ENCODE measurements at places on chromosomes 11 and 22.
A peak's percentile ranks its signal among the peaks of the same experiment; 100 is the strongest.

DNA sequence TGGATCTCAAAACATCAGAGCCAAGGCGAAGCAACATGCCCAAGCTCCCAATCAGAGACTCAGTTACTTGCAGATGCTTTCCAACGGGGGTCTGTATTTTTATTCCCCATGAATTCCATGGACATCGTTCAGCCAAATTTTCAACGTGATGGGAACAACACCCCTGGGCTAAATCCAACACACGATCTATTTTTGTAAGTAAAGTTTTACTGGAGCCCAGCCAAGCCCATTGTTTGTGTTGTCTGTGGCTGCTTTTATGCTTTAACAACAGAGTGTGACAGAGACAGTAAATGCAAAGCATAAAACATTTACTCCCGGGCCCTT lies 33.7 kb downstream of the SLC5A1 start:
- no peak for DNase-seq

DNA sequence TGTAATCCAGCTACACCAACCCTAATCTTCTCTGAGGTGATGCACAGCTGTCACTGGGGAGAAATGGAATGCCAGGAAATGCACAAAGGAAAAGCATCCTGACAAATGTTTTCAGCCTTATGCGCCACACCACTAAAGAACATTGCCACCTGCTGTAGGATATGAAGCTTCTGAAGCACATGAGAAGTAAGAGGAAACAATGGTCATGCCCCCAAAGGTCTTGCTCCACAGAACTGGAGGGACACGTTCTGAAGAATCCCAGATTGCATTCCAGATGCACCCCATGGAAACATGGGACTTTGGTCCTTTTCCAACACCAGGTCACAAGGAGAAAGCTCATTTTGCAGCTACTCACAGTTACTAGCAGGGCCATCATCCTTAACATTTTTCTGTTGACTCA lies 48.7 kb upstream of the ZBED5 start:
- DNase-seq, result no peak

DNA sequence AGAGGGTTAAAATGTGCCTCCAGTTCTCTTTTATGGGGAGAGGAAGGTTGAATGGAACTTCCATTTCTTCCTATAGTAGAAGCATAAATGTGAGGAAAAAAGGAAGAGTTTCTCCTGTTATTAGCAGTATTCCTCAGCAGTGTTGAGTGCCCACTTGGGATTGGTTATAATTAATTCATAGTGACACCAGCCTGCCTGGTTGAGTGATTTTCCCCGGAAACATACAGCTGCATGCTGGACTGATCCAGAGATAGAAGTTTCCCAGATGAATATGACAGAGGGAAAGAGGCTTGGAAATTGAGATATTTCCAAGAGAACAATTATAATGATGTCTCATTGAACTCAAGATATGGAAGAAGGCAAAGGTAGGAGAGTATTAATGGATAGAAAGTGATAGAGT lies 28.3 kb downstream of the RAB39A start:
- DNase-seq, result no peak

DNA sequence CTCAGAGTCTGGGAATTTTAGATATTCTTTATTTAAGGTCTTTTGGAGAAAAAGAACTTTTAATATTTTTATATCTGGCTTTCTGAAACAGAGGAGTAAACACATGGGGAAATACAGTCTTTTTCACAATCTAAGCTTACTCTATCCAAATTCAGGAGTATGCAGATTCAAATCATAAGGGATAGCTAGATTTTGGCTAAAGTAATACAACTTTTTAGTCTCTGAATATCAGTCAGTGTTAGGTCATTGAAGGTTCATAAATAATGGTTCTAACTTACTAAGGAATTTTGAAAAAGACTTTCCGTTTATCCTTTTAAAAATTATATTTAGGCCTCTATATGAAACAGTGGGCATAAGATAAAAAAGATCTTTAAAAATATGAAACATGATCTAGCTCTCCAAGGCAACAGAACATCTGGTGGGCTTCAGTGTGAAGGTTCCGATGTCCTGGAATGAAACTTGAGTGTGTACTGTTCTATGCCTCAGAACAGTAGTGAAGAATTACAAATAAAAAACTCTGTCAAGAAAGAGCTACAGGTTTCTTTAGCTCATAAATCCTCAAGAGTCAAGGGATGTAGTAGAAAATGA lies 165.2 kb upstream of the PDGFD start:
- no peak for DNase-seq

GRCh38 chr11:118878163-118878563 lies 5.5 kb upstream of the CXCR5 start:
- DNase-seq, result no peak

DNA sequence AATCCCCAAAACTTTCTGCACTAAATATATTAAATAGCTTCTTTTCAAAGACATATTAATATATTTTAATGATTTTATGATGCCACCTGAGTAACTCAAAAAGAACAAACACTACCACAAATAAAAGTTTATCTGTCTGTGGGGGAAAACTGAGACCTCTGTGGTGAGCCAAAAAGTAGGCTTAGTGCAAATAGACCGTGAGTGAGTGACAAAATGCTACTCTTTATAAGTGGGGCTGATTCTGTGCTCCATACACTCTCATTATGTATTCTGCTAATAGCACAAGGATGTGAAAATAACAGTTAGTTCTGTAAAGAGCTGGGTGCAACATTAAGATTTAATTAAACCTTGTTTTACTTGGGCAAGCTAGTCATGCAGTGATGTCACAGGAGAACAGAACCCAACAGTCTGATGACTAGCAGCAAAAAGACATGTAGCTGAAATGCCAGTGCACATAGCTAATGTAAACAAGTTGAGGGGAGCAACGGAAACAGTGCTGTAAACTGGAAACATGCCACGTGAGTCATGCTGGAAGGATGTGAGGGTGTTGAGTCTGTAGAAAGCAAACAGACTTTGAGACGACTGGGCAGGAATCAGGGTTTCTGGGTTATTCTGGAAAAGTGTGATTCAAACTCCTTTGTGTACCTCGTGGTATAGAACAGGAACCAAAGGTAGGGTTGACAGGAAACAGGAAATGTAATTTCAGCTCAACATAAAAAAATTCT lies 1130.4 kb downstream of the LRRC4C start:
- DNase-seq, result no peak

DNA sequence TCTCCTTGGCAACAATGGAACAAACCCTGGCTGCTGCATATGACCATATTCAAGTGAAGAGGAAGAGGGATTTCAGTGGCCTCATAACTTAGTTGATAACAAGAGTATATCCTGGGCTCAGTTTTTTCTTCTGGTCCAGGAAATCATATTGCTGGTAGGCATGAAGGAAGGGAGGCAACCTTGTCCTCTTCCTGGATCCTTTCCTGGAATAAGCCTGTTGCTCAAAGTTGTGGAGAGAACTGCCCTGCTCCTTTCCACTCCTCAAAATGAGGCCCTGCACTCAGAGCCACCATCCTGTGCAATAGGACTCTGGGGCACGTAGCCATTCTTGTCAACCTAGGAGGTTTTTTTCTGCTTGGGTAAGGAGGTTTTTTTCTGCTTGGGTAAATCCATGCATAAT lies 128.7 kb upstream of the PITPNB start:
- DNase-seq, result no peak

DNA sequence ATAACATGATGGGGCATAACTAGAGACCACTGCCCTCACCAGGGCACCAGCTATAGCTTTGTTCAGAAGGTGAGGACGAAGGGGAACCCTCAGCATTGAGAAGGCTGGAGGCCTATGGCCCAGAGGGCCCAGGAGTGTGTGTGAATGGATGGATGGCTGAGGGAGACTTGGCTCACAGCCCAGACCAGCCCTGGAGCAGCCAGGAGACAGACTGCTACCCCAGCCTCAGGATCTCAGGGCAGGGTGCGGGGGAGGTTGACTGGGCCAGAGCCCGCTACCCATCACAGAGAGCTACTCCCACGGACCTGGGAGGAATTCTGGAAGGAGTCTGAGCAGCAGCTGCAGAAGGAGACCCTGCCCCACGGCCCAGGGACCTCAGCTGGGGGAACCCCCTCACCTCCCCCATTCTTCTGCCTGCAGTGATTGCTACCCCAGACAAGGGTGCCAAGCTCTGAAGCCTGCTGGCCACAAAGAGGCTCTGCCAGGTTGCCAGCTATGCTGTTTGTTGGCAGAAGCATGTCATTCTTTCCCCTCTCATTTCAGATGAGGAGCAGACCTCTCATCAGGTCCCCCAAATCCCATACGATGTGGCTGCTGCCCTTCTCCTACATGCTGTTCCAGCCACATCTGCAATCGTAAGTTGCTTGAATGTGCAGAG lies 5.4 kb upstream of the CSDC2 start:
- no peak for DNase-seq

GRCh38 chr11:128772814-128773213 lies 78.9 kb downstream of the FLI1 start:
- peak; percentile 13 for DNase-seq

- no peak for DNase-seq
Observed at GRCh38 chr11:82680252-82680651, 53.4 kb downstream of the FAM181B start.

DNA sequence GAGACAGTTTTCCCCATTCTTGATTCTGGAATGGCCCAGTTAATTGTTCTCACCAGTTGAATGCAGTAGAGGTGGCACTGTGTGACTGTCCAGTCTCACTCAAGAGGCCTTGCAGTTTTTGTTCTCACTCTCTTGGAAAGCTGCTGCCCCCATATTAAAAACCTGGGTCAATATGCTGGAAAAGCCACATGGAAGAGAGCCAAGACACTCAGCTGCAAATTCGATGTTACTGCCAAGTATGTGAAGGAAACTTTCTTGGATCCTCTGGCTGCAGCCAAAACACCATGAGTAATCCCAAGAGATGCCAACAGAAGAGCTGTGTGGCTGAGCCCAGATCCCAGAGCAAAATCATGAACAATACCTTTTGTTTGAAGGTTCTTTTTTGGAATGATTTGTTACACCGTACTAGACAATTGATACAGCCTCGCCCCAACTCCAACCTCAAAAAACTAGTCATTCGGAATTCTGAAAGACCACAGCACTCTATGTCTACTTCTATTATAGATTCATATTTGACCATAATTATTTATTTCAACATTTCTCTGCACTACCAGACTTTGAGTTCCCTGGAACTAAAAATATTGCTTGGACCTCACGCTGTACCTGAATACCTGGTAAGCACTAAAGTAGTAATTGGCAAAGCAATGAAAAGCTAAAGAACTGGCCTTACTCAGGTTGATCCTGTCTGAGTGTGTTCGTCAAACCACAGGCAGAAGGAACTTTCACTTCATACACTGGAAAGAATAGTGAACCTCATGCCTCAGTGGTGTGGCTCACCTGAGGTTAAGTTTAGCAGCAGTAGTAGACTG lies 378.8 kb downstream of the ETS1 start:
- no peak for DNase-seq

DNA sequence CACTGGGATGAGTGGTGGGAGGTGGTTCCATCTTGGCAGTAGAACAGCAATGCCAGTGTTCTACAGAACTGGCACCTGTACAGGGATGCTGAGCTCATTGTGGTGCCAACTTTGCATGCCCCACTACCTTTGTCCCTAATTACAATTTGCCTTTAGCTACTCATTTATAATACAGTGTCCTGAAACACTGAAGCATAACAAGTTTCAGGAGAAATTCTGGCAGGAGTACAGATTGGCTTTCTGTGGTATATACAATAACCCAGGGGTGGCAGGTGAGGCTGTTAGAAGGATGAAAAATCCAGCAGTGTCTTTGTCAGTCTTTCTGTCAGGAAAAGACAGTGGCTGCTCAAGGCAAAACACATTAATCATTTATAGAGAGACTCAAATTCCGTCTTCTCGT lies 240.3 kb downstream of the FAM76B start:
- no peak for DNase-seq

DNA sequence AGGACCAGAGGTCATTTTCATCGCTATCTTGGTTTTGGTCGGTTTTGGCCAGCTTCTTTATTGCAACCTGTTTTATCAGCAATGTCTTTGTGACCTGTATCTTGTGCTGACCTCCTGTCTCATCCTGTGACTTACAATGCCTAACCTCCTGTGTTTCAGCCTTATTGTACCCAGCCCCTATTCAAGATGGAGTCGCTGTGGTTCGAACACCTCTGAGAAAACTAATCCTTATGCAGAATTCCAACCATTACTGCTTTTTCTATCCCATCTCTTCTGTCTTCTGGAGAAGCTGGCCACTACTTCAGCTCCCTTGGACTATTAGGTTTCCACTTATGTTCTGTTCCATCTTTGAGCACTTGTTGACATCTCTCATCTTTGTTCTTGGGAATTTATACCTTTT lies 62.6 kb downstream of the METTL15 start:
- no peak for DNase-seq

GRCh38 chr11:75966537-75967287 lies 151.7 kb downstream of the UVRAG start:
- no peak for DNase-seq

- no peak for DNase-seq
Observed at GRCh38 chr22:48071828-48072227, 1309.4 kb downstream of the TBC1D22A start.

DNA sequence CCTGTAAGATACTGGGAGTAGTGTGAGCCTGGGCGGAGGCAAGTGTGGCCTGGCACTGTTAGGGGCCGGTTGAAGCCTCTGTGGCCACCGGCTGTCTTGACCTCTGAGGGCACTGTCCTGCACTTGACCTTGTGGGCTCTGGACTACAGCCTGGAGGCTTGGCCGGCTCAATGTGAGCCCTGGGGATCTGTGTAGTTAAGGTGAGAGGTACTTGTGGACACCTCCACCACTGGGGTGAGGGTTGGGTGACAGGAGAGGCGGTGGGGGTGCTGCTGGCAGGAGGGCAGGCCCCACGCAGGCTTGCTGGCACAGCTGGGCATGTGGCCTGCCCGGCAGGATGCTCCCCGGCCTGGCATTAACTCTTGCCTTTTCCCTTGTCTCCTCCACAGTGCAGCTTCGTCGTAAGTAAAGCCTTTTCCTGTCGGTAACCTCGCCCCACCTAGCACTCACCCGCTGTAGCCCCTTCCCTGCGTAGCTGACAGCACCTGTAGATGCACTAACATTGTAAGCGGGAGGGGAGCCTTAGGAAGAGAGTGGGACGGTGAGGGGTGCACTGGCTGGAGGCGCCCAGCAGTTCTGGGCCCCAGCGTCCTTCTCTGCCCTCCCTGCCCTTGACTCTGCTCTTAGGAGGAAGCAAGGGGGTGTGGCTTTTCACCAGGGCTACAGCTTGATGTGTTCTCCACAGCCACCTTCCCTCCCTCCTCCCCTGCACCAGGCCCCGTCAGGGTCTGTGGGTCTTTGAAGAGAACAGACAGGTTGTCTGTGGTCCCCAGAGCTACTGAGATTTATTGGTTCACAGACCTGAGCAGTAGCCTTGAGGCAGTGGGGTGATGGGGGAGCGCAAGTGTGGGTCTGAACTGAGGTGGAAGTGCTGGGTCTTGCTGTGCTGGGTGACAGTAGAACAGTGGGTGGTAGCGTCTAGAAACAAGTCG lies 17.6 kb downstream of the INCENP start:
- DNase-seq, result no peak
